Lung (tissue), 17 donors: ENCODE measurements at places on chromosomes 1 and 21. TPM values are rescaled to one million over a fixed set of nuclear protein-coding genes. Genes with fewer than 3 reads are reported as not detected.

GRCh38 chr1:180515364-180515763 is 13.0 kb upstream of the ACBD6 start:
- no peaks in the 10 kb centered on the region for H3K27me3 ChIP-seq
- no peaks in the 10 kb centered on the region for H3K36me3 ChIP-seq
- DNase-seq: no peak
- no peaks in the 10 kb centered on the region for H3K4me1 ChIP-seq
- no peak overlapping the region for H3K4me3 ChIP-seq
- H3K27ac ChIP-seq: no peak overlapping the region

- DNase-seq: no peak
- no peak overlapping the region for H3K4me3 ChIP-seq
- no peaks in the 10 kb centered on the region for H3K27me3 ChIP-seq
- no peak overlapping the region for H3K27ac ChIP-seq
Observed at GRCh38 chr1:119226321-119226720, 85.9 kb upstream of the WARS2 start.

GRCh38 chr1:19623523-19623922 is 20.6 kb upstream of the NBL1 start:
- no peaks in the 10 kb centered on the region for H3K27me3 ChIP-seq
- peaks cover 10% of the 10 kb centered on the region for H3K4me1 ChIP-seq
- no peak for DNase-seq
- peaks cover 21% of the 10 kb centered on the region for H3K36me3 ChIP-seq
- no peak overlapping the region for H3K27ac ChIP-seq
- H3K4me3 ChIP-seq: no peak overlapping the region

The ZNF648 gene
- total RNA-seq: 0.09 TPM

GRCh38 chr1:18343581-18343980 is 137.1 kb upstream of the KLHDC7A start:
- no peak overlapping the region for H3K27ac ChIP-seq
- no peak for DNase-seq

DNA sequence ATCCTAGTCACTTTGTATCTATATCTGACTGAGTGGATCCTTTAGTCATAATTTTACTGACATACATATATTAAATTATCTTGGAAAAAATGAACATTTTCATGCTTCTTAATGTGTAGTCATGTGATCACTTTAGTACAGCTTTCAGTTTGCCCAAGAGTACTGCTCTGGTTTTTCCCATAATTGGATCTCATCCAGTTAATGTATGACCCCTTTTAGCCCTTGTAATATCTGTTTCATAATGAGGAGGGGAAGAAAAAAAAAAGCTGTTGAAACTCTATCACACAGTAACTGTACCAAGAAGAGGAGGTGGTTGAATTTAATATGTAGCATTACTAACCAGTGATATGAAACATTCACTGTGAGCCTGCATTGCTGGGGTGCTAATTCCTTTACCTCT is 328.7 kb downstream of the PTPRC start:
- no peaks in the 10 kb centered on the region for H3K36me3 ChIP-seq
- H3K4me1 ChIP-seq: no peaks in the 10 kb centered on the region
- no peak overlapping the region for H3K4me3 ChIP-seq
- no peak overlapping the region for H3K27ac ChIP-seq
- H3K27me3 ChIP-seq: no peaks in the 10 kb centered on the region

The ADAMTS5 gene
- 4.7 TPM for total RNA-seq

- no peak overlapping the region for H3K4me3 ChIP-seq
- H3K36me3 ChIP-seq: no peaks in the 10 kb centered on the region
- peaks cover 10% of the 10 kb centered on the region for H3K4me1 ChIP-seq
Observed at GRCh38 chr1:43942411-43942810, 4.3 kb upstream of the IPO13 start.

GRCh38 chr1:204523605-204524215 is 7.5 kb downstream of the MDM4 start:
- DNase-seq: no peak
- H3K27me3 ChIP-seq: no peaks in the 10 kb centered on the region
- H3K4me3 ChIP-seq: no peak overlapping the region

GRCh38 chr1:21794656-21795055 is 11.7 kb upstream of the USP48 start:
- H3K36me3 ChIP-seq: no peaks in the 10 kb centered on the region
- no peak for DNase-seq
- H3K27ac ChIP-seq: no peak overlapping the region
- H3K27me3 ChIP-seq: no peaks in the 10 kb centered on the region
- H3K4me3 ChIP-seq: no peak overlapping the region

GRCh38 chr1:160708801-160709200 is 2.8 kb downstream of the CD48 start:
- no peaks in the 10 kb centered on the region for H3K27me3 ChIP-seq
- no peak for DNase-seq
- H3K4me1 ChIP-seq: no peaks in the 10 kb centered on the region
- no peak overlapping the region for H3K4me3 ChIP-seq
- no peaks in the 10 kb centered on the region for H3K36me3 ChIP-seq

- no peaks in the 10 kb centered on the region for H3K27me3 ChIP-seq
- DNase-seq: no peak
- no peak overlapping the region for H3K27ac ChIP-seq
- no peak overlapping the region for H3K4me3 ChIP-seq
Observed at GRCh38 chr1:166858726-166859419, 17.2 kb downstream of the TADA1 start.

DNA sequence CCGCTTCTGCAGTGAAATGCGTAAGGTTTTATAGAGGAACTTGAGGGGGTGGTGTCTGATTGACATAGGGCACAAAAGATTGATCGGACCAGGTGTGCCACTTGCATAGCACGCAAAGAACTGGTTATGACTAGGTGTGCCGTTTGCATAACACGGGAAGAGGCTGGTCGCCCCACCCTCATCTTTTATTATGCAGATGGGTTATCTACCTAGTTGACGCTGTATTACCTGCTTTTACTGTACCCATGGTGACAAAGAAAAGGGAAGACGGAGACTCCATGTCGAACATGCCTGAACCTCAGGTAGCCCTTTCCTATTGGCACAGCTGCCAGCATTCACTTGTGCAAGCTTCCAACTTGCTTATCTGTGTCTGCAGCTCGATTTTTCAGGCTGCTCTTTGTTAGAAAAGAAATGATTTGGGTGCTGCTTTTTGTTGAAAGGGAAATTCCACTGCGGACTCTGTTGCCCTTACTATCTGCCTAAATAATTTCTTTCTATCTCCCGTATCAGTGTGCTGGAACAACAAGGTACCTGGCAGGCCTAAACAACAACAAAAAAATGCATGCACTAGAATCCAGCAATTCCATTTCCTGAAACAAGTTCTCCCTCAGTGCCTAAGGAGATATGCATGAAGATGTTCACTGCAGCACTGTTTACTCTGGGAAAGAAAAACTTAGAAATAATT is 194.4 kb upstream of the KAZN start:
- H3K36me3 ChIP-seq: no peaks in the 10 kb centered on the region
- H3K4me1 ChIP-seq: no peaks in the 10 kb centered on the region
- no peaks in the 10 kb centered on the region for H3K27me3 ChIP-seq
- H3K27ac ChIP-seq: no peak overlapping the region
- H3K4me3 ChIP-seq: no peak overlapping the region
- DNase-seq: no peak

- H3K4me3 ChIP-seq: no peak overlapping the region
- DNase-seq: peak; percentile 86
- H3K4me1 ChIP-seq: no peaks in the 10 kb centered on the region
- H3K36me3 ChIP-seq: no peaks in the 10 kb centered on the region
- H3K27ac ChIP-seq: no peak overlapping the region
- no peaks in the 10 kb centered on the region for H3K27me3 ChIP-seq
Observed at GRCh38 chr1:114353262-114353661, 157.7 kb downstream of the TRIM33 start.

DNA sequence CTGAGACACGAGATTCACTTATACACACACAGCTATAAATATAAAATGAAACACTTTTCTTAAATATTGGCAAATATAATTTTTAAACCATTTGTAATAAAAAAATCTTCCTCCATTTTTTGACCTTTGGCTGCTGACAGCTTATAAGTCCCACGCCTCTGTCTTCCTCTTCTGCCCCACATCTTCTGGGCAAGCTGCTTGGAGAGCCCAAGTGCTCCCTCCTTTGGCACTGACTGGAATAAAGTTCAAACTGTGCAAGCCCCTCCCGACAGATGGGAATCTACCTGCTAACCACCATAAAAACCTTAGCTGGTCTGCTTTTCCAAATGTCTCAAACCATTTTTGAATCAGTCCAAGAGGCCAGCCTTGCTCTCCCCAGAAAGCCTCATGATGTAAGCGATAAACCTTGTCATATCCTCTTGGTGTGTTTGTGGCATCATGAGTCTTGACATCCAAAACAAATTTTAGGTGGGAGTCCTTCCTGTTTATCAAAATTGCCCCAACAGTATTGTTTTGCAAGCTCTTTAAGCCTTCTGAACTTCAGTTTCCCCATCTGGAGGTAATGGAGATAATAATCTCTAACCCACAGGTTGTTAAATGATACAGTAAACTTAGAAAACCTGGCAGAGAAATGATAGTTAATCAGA is 99.8 kb downstream of the SNX7 start:
- H3K4me3 ChIP-seq: no peak overlapping the region
- DNase-seq: no peak
- H3K36me3 ChIP-seq: peaks cover 2% of the 10 kb centered on the region
- no peaks in the 10 kb centered on the region for H3K27me3 ChIP-seq
- H3K27ac ChIP-seq: no peak overlapping the region

The PDXK gene
- total RNA-seq: 276 TPM

GRCh38 chr1:75797273-75797588 is 549 bp downstream of the MSH4 start:
- no peaks in the 10 kb centered on the region for H3K27me3 ChIP-seq
- no peak overlapping the region for H3K4me3 ChIP-seq
- no peaks in the 10 kb centered on the region for H3K4me1 ChIP-seq
- DNase-seq: no peak
- peaks cover 35% of the 10 kb centered on the region for H3K36me3 ChIP-seq

- no peak overlapping the region for H3K27ac ChIP-seq
- H3K27me3 ChIP-seq: peaks cover 34% of the 10 kb centered on the region
- DNase-seq: peak; percentile 57
- no peaks in the 10 kb centered on the region for H3K36me3 ChIP-seq
Observed at GRCh38 chr1:69569576-69570328, 2.0 kb downstream of the LRRC7 start.

DNA sequence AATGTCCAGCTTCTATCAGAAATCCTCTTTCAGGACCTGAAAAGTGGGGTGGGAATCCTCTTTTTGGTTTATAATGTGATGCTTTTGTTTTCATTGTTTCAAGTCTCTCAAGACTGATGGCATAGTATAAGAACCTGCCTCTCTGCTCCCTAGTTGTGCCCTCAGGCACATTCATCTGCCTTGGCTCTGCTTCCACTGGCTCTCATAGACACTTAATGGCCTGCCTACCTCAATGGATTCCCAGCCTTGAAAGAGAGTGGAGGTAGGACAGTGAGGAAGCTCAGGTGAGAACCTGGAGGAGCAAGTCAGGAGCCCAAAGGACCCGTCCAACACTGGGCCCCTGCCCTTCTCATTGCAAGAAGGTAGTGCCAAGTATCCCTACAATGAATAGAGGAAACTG is 4.8 kb downstream of the TTLL7 start:
- DNase-seq: no peak
- H3K4me1 ChIP-seq: no peaks in the 10 kb centered on the region

GRCh38 chr1:7516341-7516740 is 254.8 kb upstream of the VAMP3 start:
- H3K4me1 ChIP-seq: no peaks in the 10 kb centered on the region
- no peaks in the 10 kb centered on the region for H3K36me3 ChIP-seq
- H3K4me3 ChIP-seq: no peak overlapping the region

The EFNA1 gene
- 111 TPM for total RNA-seq

- H3K36me3 ChIP-seq: no peaks in the 10 kb centered on the region
- H3K4me1 ChIP-seq: no peaks in the 10 kb centered on the region
- DNase-seq: no peak
- no peak overlapping the region for H3K27ac ChIP-seq
- H3K4me3 ChIP-seq: no peak overlapping the region
- H3K27me3 ChIP-seq: no peaks in the 10 kb centered on the region
Observed at GRCh38 chr1:245332513-245332912, 177.7 kb downstream of the KIF26B start.

- H3K36me3 ChIP-seq: peaks cover 16% of the 10 kb centered on the region
- DNase-seq: no peak
- no peak overlapping the region for H3K4me3 ChIP-seq
- H3K4me1 ChIP-seq: no peaks in the 10 kb centered on the region
- no peaks in the 10 kb centered on the region for H3K27me3 ChIP-seq
Observed at GRCh38 chr1:235749755-235750300, 100.2 kb upstream of the GNG4 start.

- peak; percentile 68 for DNase-seq
- no peak overlapping the region for H3K27ac ChIP-seq
- H3K27me3 ChIP-seq: no peaks in the 10 kb centered on the region
- H3K4me1 ChIP-seq: no peaks in the 10 kb centered on the region
- no peak overlapping the region for H3K4me3 ChIP-seq
Observed at GRCh38 chr1:52348704-52349300, 17.2 kb downstream of the CC2D1B start.

The SOAT1 gene
- total RNA-seq: 76.0 TPM

The EVI5 gene
- total RNA-seq: 44.3 TPM

DNA sequence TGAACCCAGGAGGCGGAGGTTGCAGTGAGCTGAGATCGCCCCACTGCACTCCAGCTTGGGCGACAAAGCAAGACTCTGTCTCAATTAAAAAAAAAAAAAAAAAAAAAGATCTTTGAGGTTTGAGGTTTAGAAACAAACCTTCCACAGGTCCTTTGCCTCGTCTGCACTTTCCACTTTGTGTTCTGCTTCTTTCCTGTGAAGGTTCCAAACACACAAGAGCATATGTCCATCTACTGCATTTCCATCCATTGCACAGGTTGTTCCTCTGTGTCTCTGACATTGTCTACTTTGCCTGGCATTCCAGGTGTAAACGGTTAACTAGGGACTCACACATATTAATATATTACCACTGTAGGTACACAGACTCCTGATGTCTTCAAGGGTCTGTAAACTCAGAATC is 40.1 kb downstream of the DSTYK start:
- no peak overlapping the region for H3K4me3 ChIP-seq
- no peak for DNase-seq
- H3K36me3 ChIP-seq: peaks cover 17% of the 10 kb centered on the region
- no peaks in the 10 kb centered on the region for H3K4me1 ChIP-seq

DNA sequence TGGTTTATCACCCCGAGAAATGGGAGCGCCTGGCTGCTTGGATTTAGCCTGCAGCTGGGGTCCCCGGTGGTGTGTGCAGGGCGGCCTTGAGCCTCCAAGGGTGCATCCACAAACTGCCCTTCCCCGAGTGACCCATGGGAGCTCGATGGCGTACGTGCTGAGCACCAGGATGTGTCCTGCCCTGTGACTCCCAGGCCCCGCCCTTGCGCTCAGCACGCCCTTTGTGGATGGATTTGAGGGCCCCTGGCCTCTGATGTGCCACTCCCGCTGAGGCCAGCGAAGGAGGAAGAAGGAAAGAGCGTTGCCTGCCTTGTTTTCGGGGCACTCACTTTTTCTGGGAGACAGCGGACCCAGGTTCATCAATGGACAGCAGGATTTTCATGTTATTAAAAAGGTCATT is 1.7 kb upstream of the TFF3 start:
- DNase-seq: no peak
- no peak overlapping the region for H3K27ac ChIP-seq
- H3K4me1 ChIP-seq: peaks cover 17% of the 10 kb centered on the region
- no peaks in the 10 kb centered on the region for H3K27me3 ChIP-seq
- no peak overlapping the region for H3K4me3 ChIP-seq

- no peak for DNase-seq
- no peaks in the 10 kb centered on the region for H3K4me1 ChIP-seq
- no peak overlapping the region for H3K4me3 ChIP-seq
- H3K27me3 ChIP-seq: no peaks in the 10 kb centered on the region
Observed at GRCh38 chr1:112144733-112145426, 155.4 kb upstream of the KCND3 start.

The TCP10L gene
- 0.43 TPM for total RNA-seq
